ENCODE measurements at places on chromosomes 4 and X.

GRCh38 chr4:10441512-10441911 is 15.7 kb downstream of the ZNF518B start:
- DNase-seq: no peak

- no peak for DNase-seq
These were observed 208.4 kb upstream of the HDX start for GRCh38 chrX:84710611-84711010.

DNA sequence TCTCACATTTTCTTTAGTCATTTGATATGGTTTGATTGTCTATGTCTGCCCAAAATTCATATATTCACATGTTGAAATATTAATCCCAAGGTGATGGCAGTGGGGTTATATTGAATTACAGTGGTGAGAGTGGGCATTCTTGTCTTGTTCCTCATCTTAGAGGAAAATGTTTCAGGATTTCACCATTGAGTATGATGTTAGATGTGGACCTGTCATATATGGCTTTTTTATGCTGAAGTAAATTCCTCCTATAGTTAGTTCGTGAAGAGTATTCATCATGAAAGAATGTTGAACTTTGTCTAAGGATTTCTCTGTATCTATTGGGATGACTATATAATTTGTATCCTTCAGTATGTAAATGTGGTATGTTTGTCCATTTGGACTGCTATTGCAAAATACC is 512.3 kb upstream of the EPHA5 start:
- DNase-seq: no peak

- no peak for DNase-seq
These were observed 114.0 kb upstream of the LNX1 start for GRCh38 chr4:53705151-53705764.

GRCh38 chrX:13196782-13197181 is 123.1 kb downstream of the ATXN3L start:
- DNase-seq: no peak

DNA sequence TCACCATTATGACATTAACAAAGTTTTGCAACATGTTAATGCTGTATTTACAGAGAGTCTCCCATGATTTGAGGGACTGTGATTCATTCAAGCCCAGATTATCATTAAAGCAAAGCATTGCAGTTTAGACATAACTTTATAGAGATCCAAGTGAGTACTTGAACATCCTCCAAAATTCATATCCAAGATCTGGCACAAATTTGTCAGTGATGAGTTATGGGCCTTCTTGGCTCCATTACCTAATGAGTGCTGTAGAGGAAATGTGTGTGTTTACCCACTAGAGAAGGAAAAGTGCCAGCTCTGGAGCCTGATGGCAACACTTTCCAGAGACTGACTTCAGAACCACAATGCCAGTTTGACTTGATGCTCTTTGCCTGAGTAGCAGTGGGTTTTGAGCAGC is 432.3 kb downstream of the GALNTL6 start:
- no peak for DNase-seq

DNA sequence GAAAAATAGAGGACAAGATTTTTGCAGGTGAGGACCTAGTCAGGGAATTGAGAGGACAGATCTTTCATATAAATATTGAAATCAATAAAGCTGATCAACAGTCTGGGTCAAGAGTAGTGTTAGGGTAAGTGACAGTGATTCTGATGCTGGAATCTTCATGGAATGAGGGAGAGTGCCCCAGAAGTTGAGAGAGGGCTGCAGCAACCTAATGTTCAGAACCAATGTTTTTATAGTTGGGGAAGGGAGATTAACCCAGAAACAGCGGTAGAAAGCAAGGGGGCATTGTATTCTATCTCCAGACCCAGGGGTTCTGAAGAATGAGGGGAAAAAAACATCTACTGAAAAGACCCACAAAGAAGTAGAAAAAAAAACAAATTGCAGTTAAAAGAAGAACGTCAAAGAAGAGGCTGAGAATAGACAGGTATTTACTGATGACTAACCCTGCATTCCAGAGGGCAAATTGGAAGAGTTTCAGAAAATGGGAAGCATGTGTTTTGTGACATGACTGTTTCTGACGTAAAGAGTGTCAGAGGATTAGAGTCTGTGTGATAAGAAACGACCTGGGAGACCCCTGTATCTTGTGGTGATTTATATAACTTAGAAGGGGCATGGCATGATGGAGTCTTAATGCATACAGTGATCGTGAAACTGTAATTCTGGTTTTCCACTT is 819.6 kb upstream of the EPHA5 start:
- DNase-seq: no peak

DNA sequence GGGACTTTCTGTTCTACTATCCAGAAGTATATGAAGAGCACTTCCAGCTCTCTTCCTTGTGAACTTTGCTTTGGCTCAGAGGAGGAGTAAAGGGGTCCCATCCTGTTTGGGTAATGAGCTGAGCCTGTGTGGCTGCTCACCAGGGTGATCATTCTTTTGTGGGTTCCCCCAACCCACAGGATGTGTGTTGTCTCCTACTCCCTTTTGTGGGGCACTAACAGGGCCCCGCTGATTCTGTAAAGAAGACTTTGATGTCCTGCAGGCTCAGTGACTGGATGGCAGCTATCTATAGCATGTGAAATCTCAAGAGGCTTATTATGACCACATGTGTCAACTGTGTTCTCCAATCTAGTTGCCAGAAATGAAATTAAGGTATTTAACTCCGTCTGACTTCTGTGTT is 40.8 kb downstream of the ZNF518B start:
- no peak for DNase-seq

DNA sequence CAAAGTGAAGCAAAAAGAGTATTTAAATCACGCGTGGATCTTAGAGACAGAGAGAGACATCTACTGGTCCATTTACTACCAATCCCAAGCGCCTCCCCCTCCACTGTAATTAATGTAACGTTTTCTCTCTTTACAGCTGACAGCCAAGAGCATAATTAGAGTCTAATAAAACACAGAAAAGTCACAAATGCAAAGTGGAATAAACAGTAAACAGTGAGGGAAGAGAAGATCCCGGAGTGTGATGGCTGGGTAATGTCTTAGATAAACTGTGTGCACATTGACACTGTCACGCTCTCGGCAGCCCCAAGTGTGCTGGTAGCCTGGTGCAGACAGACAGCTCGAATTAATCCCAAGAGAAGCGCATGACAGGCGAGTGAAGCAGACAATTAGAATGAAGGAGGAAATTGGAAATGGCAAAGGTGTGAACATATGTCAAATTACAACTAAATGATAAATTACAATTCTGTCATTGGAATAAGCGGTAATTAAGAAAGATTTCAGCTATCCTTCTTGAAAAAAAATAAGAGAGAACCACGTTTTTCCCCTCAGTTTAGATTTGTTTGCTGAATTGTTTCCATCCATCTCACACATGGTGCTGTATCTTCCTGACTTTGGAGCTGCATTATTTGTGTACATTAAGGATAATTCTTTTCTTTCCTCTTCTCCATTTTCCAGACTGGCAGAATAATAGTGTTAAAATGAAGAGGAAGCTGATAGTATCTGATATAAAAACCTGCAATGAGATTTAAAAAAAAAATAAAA is 100.1 kb downstream of the CXXC4 start:
- DNase-seq: no peak

GRCh38 chr4:37652747-37653527 is 33.2 kb downstream of the RELL1 start:
- DNase-seq: no peak

GRCh38 chr4:186189656-186190055 is 1.7 kb upstream of the CYP4V2 start:
- no peak for DNase-seq

GRCh38 chrX:32472364-32472763 is 739.0 kb downstream of the DMD start:
- no peak for DNase-seq

DNA sequence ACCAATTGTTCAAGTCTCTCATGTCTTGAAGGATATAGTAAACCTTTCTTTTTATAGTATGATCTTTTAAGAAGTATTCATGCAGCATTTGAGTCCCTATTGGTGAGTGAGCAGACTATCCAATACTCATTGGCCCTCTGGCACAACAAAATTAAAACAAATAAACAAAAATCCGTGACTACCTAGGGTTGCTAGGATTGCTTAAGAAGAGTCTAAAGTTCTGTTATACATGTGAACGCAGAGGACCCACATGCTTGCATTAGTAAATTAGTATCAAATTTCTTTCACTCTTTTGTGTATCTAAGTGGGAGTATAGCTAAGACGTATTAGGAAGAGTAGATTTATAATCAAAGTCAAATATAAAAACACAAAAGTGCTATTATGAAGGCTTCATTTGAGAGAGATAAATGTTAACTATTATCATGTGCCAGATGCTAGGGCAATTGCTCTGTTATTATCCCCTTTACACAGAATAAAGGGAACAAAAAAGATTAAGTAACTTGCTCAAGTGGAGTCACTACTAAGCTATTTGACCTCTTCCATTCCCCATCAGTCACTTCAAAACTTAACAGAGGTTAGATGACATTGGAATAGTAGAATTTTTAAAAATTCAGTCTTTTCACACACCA is 29.2 kb upstream of the LARP1B start:
- DNase-seq: no peak

- DNase-seq: no peak
These were observed 116.9 kb upstream of the GABRA2 start for GRCh38 chr4:46506876-46507275.

DNA sequence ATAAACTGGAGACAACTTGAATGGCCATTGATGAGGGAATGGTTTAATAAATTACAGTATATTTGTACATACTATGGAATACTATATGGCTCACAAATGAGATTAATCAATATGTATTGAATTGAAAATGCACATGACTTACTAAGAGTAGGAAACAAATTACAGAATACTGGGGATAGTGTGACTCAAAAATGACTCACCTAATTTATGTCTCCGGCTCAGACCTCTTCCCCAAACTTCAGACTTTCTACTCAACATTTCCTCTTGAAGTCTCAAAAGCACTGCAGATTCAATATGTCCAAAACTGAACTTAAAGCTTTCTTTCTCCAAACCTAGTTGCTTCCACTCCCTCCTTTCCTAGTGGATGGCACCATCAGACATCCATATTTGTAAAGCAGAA is 28.8 kb upstream of the GRIA3 start:
- no peak for DNase-seq

DNA sequence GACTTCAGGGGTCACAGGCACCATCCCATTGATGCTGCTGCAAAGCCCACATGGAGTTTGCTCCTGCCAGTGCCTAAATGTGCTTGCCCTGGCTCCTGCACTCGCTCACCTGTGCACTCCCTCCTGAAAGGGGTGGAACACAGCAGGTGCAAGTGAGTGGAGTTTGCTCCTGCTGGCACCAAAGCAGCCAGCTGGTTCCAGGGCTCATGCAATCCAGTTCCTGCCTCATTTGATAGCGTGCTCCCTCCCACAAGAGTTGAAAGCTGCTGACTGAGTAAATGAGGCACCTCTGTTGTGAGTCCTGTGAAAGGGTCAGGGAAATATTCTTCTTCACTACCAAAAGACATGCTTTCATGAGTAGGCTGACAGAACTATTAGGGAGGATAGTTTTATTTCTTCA is 30.5 kb downstream of the CXCL8 start:
- DNase-seq: no peak

DNA sequence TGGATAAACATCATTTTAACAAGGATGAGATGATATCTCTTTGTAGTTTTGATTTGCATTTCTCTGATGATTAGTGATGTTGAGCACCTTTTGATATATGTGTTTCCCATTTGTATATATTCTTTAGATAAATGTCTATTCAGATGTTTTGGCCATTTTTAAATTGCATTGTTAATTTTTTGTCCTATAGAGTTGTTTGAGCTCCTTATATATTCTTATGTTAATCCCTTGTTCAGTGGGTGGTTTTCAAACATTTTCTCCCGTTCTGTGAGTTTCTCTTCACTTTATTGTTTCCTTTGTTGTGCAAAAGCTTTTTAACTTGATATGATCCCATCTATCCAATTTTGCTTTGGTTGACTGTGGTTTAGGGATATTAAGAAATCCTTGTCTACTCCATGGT is 606.0 kb downstream of the CCSER1 start:
- DNase-seq: no peak

DNA sequence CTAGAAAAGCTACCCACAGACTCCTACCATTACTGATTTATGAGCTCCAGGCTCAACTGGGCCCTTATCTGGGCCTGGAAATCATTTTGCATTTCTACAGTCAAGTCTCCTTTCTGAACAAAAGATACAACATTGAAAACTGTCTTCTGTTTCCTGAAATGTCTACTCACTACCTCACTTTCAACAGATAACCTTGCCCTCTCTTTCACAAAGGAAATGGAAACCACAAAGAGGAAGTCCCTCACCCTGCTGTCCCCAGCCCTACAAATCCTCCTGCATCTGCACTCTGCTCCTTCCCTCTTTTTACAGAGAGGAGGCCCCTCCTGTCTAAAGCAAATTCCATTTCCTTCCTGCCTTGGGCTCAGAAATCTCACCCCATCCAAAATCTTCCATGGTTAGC is 24.8 kb upstream of the CYBB start:
- DNase-seq: no peak

DNA sequence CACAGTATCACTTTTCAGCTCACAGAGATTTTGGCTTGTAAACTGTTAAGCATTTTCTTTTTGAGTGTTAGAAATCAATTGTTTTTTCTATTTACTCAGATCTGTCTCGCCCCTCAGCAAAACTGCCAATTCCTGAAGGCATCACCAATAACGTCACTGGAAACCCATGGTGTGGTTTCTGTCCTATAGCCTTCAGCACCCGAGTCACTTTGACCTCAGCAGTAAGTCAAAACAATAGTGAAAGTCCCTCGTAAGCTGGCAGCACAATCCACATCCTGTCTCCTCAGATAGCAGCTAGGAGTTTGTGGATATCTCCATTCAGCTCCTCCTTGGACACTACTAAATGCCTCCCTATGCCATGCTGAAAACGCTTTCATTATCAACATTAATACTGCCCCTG is 1787.4 kb upstream of the ADGRL3 start:
- DNase-seq: no peak

DNA sequence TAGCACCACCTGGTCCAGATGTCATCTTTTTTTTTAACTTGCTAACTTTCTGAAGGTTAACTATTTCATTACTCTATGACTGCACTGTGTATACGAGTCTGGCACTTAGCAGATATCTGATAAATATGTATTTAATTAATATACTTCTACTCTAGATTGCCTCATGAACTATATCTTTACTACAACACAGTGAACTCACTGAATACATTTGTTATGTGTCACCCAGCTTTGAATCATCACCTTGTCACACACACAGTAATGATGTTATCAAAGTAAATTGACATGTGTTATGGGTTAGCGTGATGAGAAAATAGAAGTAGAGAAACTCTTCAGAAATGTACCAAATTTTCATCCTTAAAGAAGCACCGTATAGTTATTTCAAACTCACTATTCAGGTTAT is 419.3 kb upstream of the ADGRL3 start:
- no peak for DNase-seq

- no peak for DNase-seq
These were observed 15.4 kb downstream of the FAM9C start for GRCh38 chrX:13028871-13029636.

DNA sequence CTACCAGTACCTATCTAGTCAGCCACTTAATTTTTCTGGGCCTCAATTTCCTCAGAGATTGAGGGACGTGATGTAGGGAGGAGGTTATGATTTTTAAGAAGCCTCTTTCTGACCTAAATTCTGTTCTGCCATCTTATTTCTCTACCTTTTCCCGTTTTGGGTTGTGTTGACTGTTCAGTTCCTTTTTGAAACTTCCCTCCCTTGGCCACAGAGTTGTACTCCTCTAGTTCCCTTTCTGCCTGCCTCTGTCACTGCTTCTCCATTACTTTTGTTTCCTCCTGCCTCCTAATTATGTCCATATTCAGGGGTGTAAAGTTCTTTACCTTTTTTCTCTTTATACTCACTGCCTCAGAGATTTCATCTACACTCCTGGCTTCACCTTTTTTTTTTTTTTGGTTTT is 25.4 kb downstream of the CLCN5 start:
- DNase-seq: no peak
